Central memory CD8-positive, alpha-beta T cell (primary cell): ENCODE measurements at places on chromosomes 5 and 9.
A peak's percentile ranks its signal among the peaks of the same experiment; 100 is the strongest.

- no peaks in the 10 kb centered on the region for H3K4me1 ChIP-seq
- no peak for DNase-seq
- H3K36me3 ChIP-seq = peaks cover 31% of the 10 kb centered on the region
- H3K4me3 ChIP-seq = no peak overlapping the region
- H3K27me3 ChIP-seq = no peaks in the 10 kb centered on the region
- no peak overlapping the region for H3K27ac ChIP-seq
Observed at GRCh38 chr9:136501686-136502085, 18.8 kb upstream of the SEC16A start.

DNA sequence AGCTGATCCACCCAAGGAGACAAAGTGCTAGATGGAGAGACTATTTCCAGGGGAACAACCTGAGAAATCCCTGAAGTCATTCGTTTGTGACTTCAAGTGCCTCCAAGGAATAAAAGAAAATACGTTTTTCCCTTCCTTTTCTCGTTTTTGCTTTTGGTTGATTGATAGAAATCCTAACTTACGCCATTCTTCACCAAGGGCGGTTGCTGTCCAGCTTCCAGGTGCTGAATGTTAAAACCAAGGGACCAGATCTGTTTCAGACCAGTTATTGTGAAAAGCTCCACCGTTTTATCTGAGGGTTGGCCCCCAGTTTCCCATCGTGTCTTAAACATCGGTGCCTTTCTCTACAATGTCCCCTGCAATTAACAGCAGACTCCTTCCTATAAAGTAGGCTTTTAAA lies 600.7 kb upstream of the SGCD start:
- DNase-seq = no peak
- peaks cover 22% of the 10 kb centered on the region for H3K4me1 ChIP-seq
- H3K27ac ChIP-seq = no peak overlapping the region
- H3K4me3 ChIP-seq = no peak overlapping the region

DNA sequence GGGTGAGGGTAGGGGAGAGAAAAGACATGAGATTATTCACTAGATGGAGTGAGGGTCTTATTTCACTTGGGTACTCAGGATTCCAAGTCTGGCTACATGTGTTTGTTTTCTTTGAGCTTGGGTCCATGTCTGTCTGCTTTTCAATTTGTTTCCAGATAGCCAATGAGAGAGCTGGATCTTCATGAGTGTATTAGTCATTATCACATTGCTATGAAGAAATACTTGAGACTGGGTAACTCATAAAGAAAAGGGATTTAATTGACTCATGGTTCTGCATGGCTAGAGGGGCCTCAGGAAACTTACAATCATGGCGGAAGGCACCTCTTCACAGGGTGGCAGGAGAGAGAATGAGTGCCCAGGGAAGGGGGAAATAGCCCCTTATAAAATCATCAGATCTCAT lies 196.8 kb upstream of the TRIM32 start:
- H3K36me3 ChIP-seq = no peaks in the 10 kb centered on the region
- H3K27me3 ChIP-seq = no peaks in the 10 kb centered on the region
- H3K4me1 ChIP-seq = no peaks in the 10 kb centered on the region
- no peak for DNase-seq
- H3K4me3 ChIP-seq = no peak overlapping the region

DNA sequence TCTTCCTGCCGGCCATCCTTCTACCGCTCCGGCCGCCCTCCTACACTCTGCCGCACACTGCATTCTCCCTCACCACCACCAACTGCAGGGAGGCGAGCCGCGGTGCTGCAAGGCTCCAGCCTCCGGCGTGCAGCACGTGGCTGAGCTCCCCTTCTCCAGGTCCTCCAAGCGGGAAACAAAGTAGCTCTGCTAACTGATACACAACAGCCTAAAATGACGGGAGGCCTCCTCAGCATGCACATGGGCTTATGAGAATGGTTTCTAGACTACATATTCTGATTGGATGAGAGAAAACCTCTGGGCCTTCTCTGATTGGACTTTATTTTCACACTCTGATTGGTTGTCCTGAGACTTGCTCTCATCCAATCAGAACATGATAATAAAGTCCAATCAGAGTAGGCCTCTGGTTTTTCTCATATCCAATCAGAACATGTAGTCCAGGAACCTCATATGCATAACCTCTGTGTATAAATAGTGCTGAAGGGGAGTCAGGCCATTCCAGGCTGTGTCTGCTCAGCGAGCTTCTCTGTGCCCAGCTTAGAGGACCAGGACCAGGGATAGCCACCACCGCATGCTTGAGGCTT lies 27.0 kb upstream of the ZNF354B start:
- H3K27me3 ChIP-seq = peaks cover 11% of the 10 kb centered on the region
- no peak for DNase-seq
- H3K4me1 ChIP-seq = no peaks in the 10 kb centered on the region
- H3K4me3 ChIP-seq = no peak overlapping the region
- peaks cover 1% of the 10 kb centered on the region for H3K36me3 ChIP-seq

- H3K4me3 ChIP-seq = no peak overlapping the region
- H3K36me3 ChIP-seq = peaks cover 10% of the 10 kb centered on the region
- no peak for DNase-seq
Observed at GRCh38 chr9:27542508-27542907, 12.9 kb upstream of the MOB3B start.

- no peak overlapping the region for H3K27ac ChIP-seq
- peaks cover 18% of the 10 kb centered on the region for H3K27me3 ChIP-seq
- peaks cover 1% of the 10 kb centered on the region for H3K36me3 ChIP-seq
Observed at GRCh38 chr9:113648048-113648447, 184.5 kb downstream of the RGS3 start.

DNA sequence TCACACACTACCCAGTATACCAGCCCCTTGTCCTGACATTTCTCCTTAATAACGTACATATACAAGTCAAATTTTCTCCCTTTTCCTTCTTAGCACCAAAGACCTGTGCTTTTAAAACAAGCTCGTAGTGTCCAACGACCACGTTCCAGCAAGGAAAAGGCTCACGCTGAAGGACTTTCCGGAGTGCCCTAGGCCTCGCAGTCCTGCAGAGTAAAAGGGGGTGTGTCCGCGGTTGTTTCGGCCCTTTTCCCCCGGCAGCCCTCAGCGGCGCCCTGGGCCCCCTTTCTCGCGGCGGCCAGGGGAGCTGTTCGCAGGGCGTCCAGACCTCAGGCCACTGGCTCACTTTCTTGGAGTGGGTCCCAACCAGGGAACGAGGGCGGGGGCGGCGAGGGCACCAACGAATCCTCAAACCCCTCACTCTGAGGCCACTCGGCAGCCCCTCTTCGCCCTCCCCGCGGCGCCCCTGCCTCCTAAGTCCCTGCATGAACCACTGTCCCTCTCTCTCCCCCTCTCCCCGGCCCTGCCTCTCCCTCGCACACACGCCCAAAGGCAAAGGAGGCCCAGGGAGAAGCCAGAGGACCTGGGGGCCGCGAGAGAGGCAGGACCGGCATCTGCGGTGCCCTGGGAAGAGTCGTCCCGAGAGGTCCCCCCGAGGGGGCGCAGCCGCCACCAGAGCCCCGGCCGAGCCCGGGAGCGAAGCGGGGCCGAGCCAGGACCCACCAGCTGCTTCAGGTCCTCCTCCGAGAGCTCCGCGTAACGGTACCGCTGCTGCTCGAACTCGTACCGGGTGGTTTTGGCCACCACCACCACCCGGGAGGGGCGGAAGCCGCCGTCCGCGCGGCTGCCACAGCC lies 720 bp downstream of the NADK2 start:
- H3K4me1 ChIP-seq = peaks cover 47% of the 10 kb centered on the region
- no peaks in the 10 kb centered on the region for H3K27me3 ChIP-seq
- H3K4me3 ChIP-seq = peak overlapping the region; percentile 79
- peaks cover 8% of the 10 kb centered on the region for H3K36me3 ChIP-seq
- DNase-seq = no peak
- peak overlapping the region; percentile 94 for H3K27ac ChIP-seq
